Activated CD4-positive, alpha-beta memory T cell treated with anti-CD3 and anti-CD28 coated beads for 36 hours (primary cell): ENCODE measurements at places on chromosomes 12 and 14. TPM values are rescaled to one million over a fixed set of nuclear protein-coding genes. Genes with fewer than 3 reads are reported as not detected.

ERBB3 gene
- total RNA-seq, result 0.86 TPM

DNA sequence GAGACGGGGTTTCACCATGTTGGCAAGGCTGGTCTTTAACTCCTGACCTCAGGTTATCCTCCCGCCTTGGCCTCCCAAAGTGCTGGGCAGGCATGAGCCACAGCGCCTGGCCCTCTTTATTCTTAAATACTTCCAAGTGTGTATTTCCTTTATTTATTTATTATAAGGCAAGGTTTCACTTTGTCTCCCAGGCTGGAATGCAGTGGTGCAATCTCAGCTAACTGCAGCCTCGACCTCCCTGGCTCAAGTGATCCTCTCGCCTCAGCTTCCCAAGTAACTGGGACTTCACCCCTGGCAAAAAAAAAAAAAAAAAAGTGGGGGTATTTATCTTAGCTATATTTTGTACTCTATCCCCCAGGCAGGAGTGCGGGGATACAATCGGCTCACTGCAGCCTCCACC, 6.8 kb downstream of the FAM216A start:
- no peaks in the 10 kb centered on the region for H3K27me3 ChIP-seq
- DNase-seq, result no peak
- no peak overlapping the region for H3K27ac ChIP-seq

DNA sequence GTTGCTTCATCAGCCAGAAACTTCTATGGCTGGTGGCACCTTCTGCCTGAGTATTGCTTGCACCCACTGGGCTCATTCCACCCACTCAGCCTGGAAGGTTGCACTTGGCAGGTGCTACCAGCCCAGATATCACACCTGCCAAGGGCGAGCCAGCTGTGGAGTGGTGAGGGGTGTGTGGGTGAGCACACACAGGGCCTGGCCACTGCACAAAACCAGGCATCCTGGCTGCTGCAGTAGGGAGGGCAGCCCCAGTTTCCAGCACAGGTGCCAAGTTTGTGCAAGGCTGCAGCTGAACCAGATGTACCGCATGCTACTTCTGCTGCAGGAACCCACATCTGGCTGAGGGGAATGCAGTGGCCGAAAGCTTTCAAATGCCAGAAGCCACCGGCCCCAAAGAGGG, 1147.8 kb downstream of the FSCB start:
- H3K4me3 ChIP-seq, result no peak overlapping the region
- H3K27ac ChIP-seq, result no peak overlapping the region
- no peaks in the 10 kb centered on the region for H3K27me3 ChIP-seq

TMEM132C gene
- total RNA-seq, result not detected

DNA sequence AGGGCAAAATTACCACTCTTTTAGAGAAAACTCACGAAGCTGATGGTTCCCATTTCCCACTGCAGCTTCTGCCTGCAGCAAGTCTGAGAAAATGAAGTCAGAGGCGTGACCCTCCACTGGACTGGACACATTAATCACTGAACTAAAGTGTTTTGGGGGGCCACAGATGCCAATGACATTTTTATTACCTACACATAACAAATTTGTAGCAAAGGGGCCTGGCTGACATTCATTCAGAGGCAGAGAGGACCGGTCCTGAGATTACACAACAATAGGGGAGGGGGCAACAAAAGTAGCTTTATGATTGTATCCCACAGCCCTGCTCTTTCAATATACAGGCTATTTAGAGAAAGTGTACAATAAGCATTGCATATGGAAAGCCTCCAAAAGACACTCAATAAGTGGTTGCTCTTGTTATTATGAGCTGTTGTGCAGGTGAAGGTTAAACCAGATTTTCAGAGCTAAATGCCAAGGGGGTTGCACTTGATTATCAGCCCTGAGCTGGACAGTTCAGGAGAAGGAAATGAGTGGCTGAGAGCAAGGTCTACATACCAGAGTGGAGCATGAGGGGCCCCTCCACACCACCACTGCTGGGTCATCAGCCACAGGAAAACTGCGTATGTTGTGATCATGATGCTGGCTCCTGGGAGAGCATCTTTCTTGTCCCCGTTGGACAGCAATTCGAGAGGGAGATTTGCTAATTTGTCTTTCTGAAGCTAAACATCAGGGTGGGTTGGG, 41.5 kb upstream of the CCDC60 start:
- no peak for DNase-seq
- H3K4me3 ChIP-seq, result no peak overlapping the region
- H3K4me1 ChIP-seq, result no peaks in the 10 kb centered on the region
- no peaks in the 10 kb centered on the region for H3K27me3 ChIP-seq
- no peaks in the 10 kb centered on the region for H3K36me3 ChIP-seq
- H3K27ac ChIP-seq, result no peak overlapping the region

DYRK2 gene
- total RNA-seq, result 24.2 TPM

DNA sequence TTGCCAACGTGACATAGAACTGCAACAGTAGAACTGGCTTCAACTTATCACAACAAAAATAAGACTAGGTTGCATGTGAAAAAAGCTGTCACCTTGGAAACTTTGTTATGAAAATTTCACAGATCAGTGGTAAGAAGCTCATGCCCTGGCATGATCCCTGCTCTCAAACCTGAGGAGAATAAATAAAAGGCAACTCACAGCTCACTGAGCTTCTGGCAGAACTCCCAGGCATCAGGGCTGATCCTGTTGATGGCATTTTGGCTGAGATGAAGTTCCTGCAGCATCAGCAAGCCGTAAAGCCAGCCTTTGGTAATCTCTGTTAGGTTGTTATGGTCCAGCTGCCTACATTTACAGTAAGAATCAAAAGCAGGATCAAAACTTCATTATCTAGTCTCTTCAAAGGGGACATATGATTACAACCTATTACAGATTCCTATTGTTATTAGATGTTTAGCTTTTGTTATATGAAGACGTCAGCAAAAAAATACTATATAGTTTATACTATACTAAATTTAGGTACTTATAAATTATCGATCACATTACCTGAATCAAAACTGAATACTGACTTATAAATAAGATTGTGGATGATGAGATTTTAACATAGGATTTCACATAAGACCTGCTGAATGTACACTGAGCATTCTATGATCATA, 32.0 kb downstream of the LRIG3 start:
- H3K36me3 ChIP-seq, result no peaks in the 10 kb centered on the region
- H3K27ac ChIP-seq, result no peak overlapping the region
- no peak overlapping the region for H3K4me3 ChIP-seq
- no peak for DNase-seq
- H3K4me1 ChIP-seq, result no peaks in the 10 kb centered on the region

DNA sequence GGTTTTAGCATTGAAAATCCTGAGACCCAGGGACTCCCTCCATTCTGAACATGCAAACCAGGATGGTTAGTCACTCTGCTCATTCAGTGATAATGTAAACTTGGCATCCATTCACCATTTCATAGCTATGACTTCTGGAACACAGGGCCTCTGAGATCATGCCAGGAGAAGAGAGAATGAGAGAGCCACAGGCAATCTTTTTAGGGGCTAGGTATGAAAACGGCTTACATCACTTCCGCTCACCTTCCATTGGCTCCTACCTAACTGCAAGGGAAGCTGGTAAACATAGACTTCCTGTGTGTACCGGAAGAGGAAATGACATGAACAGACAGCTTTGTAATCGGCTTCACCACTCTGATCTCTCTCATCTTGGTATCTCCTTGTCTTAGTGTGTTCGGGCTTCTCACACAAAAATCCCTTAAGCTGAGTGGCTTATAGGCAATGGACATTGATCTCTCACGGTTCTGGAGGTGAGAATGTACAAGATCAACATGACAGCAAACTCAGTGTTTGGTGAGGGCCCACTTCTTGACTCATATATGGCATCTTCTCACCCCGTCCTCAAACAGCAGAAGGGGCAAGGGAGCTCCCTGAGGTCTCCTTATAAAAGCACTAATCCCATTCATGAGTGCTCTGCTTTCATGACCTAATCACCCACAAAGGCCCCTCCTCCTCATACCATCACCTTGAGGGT, 465.9 kb upstream of the TBX3 start:
- no peaks in the 10 kb centered on the region for H3K36me3 ChIP-seq
- no peaks in the 10 kb centered on the region for H3K4me1 ChIP-seq
- no peak for DNase-seq
- H3K4me3 ChIP-seq, result no peak overlapping the region
